Motor neuron (in vitro differentiated cells): ENCODE measurements at places on chromosomes 16 and 17. TPM values are rescaled to one million over a fixed set of nuclear protein-coding genes. Genes with fewer than 3 reads are reported as not detected.

- ATAC-seq, result peak; percentile 63
Observed at GRCh38 chr16:6852643-6853225, 479.9 kb upstream of the RBFOX1 start.

DNA sequence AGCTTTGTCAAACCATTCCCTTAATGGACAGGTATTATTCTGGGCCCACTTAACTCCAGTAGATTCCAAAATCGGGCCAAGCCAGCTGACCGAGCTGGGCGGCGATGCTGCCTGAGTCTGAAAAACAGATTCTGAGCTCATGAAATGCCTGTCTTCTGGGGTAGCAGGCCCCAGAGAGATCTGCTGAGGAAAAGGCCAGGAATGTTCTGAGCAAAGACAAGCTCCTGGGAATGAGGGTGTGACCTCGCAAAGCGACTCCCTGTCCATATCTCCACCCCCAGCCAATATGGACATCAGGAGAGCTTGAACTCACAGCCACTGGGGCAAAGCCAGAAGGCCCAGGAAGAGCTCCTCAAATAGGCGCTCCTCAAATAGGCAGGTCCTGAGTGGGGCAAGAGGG, 23.7 kb downstream of the ZNF423 start:
- ATAC-seq, result no peak

CDH3 gene
- total RNA-seq, result 0.89 TPM in 1 of 2 replicates, not detected in the other

IGSF6 gene
- total RNA-seq, result 6.5 and 7.4 TPM in 2 replicates

DNA sequence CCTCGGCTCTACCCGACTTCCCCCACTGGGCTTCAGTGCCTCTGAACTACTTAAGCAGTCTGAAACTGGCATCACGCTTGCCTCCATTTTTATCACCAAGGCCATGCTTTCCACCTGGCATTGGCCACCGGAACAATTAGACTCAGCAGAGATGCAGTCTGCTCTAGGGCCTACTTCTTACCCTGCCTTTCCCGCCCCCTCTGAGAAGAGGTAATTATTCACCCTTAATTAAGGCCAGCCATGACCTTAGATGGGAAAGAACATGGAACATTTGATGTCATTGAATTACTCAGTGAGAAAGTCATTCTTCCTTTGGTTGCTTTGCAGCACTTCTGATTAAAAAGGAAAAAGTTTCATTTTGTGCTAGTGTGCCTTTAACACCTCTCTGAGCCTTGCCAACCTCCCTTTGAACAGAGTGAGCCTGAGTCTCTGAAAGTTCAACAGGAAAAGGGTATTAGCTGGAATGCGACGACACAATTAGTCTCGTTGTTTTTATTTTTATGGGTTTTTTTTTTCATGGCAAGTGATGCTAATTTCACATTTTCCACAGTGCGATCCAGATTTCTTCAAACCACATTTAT, 60.9 kb upstream of the TNRC6A start:
- ATAC-seq, result no peak

DNA sequence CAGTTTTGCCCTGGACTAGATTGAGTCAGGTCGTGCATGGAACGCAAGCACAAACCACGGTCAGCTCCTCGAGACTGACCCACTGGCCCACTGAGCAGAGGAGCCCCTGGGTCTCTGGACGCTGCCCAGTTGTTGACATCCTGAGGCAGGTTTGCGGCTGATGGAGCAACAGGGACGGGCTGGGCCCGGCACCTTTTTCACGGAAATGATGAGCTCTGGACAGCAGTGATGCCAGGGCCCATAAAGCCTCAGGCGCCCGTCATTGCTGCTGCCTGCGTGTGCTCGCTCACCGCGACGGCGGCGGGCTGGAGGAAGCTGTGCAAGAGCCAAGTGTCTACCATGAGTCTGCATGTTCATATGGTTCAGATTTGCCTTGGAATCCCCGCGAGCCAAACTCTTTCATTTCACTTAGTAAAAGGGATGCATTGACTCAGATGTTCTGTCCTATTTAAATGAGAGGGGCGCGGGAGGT, 30.8 kb upstream of the CRISPLD2 start:
- ATAC-seq, result no peak

GUCY2D gene
- total RNA-seq, result not detected in 2 replicates

- no peak for ATAC-seq
Observed at GRCh38 chr17:71316176-71316897, 804.5 kb upstream of the SOX9 start.

DNA sequence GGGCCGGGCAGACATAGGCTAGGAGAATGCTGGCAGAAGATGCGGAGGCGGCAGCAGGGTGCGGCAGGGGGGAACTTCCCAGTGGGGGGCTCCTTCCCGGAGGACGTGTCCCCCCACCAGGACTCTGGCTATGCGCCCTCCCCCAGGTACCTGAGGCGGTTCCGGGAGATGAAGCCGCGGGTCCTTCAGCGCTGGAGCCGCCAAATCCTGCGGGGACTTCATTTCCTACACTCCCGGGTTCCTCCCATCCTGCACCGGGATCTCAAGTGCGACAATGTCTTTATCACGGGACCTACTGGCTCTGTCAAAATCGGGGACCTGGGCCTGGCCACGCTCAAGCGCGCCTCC, 3.4 kb downstream of the WNK4 start:
- ATAC-seq, result no peak

DNA sequence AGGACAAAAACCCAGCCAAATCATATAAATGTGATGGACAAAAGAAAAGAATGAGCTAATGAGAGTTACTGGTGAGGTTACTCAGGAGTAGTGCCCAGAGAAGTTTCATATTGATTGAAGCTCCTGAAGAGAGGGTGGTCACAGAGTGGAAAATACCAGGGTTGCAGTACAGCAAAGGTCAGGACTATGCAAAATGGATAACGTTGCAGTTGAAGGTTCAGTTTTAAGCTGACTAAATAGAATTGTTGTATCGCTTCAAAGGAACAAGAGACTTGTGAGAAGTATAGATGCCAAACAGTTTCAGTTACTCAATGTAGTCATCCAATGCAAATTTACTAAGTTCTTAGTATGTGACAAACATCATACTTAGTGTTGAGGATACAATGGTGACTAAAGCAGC, 47.1 kb downstream of the ABCA8 start:
- ATAC-seq, result no peak

DNA sequence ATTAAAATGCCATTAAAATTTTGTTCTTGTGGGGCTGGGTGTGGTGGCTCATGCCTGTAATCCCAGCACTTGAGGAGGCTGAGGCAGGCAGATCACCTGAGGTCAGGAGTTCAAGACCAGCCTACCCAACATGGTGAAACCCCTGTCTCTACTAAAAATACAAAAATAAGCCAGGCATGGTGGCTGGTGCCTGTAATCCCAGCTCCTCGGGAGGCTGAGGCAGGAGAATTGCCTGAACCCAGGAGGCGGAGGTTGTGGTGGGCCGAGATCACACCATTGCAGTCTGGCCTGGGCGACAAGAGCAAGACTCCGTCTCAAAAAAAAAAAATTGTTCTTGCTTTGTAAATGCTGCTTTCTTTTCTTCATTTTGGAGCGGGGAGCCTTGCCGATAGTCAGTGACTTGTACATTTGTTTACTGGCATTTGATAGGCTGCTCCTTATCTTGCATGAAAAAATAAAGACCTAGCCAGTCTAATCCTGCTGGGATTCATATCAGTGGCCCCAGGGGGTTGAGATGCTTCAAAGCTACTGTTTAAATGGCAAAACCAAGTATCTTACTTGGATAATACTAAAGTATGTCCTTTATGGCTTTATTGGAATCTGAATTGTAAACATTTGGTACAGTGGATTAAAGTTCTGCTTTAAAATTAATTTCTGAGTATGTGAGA, 3.3 kb upstream of the CLTC start:
- ATAC-seq, result no peak

DNA sequence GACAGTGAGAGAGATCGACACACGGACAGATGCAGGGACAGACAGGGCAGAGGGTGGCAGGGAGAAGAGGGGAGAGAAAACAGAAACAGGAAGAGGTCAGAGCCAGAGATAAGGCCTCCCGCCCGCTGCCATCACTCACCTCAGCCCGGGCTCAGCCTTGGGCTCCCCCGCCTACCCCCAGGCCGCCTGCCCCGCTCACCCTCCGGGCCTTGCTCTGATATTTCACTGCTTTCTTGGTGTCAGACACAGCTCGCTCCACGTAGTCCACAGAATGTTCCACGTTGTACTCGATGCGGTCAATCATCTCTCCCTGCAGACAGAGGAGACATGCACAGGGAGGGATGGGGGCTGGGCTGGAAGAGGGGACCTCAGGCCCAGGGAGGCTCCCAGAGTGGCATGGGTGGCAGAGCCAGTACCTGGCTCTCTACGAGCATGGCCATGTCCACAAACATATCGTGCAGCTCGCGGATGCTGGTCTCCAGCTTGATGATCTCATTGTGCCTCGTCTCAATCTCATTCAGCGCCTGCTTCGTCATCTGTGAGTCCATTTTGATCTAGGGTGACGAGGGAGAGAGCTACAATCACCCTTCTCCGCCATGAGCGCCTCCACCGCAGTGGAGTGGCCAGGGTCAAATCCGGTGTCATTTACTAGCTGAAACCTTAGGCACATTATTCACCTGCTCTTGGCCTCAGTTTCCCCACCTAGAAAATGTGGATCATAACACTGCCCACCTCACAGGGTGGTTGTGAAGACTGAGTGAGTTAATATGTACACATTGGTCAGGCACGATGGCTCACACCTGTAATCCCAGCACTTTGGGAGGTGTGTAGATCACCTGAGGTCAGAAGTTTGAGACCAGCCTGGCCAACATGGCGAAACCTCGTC, 8.2 kb downstream of the HSD3B7 start:
- no peak for ATAC-seq

GRCh38 chr16:23500862-23501225, 9.4 kb downstream of the GGA2 start:
- no peak for ATAC-seq

CTRB2 gene
- total RNA-seq, result 0.16 and 0.31 TPM in 2 replicates

GRN gene
- 121 and 146 TPM in 2 replicates for total RNA-seq

GRCh38 chr17:40664582-40665333, at the start of gene KRT222:
TSS of gene KRT222 (minus strand) at chr17:40665177. CDS start at chr17:40665099, 78 bp downstream.
- ATAC-seq, result peak; percentile 30

DNA sequence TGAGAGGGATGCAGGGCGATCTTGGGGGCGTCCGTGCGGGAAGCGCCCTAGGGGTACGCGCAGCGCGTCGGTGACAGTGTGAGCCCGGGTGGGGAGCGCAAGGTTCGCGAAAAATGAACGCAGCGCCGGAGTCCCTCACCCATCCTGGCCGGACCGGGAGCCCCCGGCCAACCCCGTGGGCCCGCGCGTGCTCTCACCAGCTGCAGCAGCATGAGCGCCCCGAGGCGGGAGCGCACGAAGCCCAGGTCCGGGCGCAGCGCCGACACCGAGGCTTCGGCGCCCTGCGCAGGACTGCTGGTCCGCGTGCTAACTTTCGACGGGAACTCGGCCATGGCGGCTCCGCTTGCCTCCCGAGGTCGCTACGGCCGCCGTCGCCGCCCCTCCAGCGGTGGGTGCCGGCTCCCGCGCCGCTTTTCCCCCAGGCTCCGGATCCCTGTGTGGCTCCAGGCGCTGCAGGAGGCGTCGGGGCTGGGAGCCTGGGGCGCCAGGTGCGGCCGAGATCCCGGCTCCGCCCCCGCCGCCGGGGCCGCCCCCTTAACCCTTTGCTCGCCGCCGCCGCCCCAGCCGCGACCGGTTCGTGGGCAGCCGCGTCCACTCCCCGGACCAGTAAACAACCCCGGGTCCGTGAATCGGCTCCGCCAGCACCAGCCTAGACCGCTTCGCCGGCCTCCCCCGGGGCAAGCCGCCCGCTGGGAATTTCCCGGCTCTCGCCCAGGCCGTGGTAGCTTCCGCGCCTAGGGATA, at the start of gene PLLP:
Gene PLLP, minus strand, starts transcription at position 464 of the 743 bp plus-strand sequence. Its CDS starts 132 bp downstream, at position 332.
- peak; percentile 75 for ATAC-seq

GRCh38 chr16:57711993-57712392, 17.4 kb downstream of the DRC7 start:
- no peak for ATAC-seq

DNA sequence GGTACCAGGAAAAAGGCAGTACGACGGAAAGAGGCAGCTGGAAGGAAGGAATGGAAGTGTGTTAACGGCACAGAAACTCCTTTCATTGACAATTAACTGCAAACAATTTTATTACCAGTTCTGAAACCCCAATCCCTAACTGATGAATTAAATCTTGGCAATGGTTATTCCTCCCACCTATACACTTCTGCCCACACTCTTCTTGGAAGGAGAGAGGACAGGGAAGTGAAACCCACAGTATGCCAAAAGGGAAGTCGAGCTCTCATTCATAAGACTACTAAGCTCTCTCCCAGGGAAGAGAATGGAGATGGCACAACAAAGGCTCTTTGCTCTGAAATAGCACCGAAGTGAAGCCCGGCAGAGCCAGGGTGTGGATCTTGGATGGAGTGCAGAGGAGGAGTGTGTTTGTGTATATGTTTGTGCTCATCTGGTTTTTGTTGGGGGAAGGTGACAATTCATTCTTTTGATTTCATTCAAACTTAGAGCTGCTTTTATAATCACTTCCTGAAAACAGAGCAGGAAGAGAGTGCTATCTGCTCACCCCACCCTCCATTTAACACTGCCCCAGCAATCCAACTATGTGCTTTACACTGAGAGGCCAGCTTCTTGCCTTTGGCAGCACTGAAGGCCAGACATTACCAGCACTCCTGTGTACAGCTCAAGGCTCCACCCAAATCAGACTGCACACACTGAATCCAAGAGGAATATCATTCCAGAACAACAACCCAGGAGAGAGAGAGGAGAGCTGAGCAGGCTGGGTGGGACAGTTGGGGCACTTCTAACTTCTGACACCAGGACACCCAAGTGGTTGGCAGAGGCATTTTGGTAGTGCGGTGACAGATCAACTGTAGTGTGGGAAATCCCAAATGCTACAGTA, 68.7 kb downstream of the HIC1 start:
- ATAC-seq, result peak; percentile 56

ADGRG3 gene
- 0.73 and 1.1 TPM in 2 replicates for total RNA-seq

- no peak for ATAC-seq
Observed at GRCh38 chr17:17425591-17425990, 51.2 kb upstream of the MED9 start.

DNA sequence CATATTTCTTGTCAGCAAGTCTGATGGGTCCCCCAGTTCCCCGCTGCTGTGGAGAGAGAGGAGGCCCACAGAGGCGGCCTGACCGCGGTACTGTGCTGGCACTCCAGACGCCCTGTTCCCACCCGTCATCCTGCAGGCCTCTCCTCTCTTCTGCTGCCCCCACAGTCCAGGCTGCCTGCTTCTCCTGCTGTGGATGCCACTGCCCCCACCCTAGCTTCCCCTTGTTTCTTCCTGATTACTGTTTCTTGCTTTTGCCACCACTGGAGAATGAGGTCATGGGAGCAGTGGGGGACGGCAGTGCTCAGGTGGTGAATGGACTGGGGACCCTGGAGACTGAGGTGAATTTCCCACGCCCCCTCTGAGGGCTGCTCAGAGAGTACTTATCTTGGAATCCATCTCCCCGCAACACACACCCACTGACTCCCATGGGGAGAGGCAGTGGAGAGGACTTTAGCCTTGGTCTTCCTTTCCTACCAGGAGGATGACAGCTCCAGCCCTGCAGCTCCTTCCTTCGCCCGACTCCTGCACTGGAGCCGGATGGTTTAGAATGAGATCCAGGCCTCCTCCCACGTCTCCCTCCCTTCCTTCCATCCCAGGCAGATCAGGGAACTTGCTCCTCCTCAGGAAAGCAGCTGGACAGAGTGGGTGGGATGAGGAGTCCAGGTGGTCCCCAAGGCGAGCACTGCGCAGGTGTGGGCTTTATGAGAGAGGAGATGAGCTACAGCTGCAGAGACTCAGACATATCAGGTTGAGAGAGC, 60.4 kb downstream of the PLXDC1 start:
- no peak for ATAC-seq
